ENCODE measurements at places on chromosomes 5 and 9.

DNA sequence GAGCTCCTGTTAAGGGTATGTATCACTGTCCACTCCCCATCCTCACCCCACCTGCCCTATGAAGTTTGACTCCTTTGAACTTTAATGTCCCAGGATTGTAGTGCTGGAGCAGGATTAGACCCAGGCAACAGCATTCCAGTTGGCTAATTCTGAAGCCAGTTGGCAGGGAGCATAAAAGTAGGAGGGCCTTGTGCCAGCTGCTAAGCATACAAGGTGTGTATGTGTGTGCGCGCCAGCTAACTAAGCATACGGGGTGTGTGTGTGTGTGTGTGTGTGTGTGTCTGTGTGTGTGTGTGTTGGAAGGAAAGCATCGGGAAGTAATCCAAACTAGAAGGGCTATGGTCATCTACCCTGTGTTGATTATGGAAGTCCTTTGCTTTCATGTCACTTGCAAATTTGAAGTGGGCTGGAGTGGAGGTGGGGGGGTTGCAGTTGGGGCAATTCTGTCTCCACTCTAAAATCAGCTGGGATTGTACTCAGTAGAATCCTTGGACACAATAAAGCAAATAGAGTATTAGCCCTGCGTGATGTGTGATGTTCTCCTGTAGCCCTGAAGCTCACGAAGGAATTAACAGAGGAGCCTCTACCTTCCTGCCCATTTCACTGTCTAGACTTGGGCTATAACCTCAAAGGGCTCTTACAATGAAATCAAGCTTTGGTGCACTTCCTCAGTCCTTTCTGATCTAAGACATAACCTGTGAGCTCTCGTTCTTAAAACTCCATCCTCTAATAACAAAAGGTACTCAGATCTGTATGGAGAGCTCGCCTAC is 26.9 kb downstream of the HMGCR start:
- DNase-seq = no peak

DNA sequence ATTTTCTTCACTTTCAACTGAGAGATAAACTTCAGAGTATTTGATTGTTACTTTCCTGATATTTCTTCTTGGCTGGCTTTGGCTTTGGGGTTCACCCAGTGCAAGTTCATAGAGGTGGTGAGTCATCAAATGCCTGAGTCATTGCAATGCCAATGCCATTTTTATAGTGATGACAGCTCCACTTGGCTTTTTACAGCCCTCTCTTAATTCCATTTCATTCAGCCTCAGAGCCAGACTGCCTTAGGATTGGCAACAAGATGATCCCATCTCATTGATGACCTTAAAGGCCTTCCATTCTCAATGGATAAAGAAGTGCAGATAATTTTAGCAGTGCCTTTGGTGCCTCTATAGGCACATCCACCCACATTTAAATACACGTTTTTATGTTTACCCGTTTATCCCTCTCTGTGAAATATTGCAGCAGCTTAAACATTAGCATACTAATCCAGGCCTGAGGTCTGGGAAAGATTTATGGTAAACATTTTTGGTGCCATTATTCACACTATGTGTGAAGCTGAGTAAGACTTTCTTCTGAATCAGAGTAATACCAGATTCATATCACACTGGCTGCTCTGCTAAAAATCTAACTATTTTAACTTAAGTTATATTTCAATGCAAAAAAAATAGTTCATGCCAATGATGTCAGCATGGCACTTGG is 88.9 kb upstream of the TYRP1 start:
- DNase-seq = no peak

DNA sequence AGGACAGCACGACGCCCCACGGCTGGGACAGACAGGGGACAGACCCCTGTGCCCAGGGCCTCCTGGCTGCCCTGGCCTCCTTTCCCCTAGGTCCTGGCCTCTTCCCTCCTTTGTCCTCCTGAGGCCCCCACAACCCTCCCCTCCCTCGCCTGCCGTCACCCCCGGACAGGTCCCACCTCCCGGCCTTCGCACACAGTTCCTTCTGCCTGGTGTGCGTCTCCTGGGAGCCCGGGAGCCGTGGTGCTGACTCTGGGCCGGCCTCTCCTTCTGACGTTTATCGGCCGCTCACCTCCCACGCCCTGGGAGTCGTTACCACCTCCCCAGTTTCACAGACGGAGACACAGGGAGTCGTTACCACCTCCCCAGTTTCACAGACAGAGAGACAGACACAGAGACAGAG is 25.1 kb upstream of the NOTCH1 start:
- DNase-seq = no peak

- no peak for DNase-seq
Observed at GRCh38 chr5:34523387-34523726, 132.8 kb upstream of the RAI14 start.

GRCh38 chr9:130846487-130847305 is 11.6 kb downstream of the ABL1 start:
- DNase-seq = no peak

GRCh38 chr5:125326150-125326510 is 579.7 kb upstream of the ZNF608 start:
- DNase-seq = no peak

DNA sequence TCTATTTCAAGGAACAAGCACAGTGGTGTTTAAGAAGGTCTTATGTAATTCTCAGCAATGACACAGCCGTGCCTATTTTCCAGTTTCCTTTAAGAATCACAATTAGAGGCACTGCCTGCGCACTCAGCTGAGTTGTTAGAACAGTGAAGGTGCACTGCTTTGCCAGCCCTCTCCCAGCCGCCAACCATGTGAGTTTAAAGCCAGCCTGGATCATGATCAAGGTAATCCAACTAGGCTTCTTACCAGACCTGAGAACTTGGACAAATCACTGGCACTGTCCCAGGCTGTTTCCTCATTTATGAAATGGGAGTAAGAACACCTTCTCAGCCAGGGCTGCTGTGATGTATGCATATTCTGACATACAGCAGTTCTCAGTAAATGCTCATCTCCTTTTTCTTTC is 99.6 kb downstream of the ASTN2 start:
- DNase-seq = no peak

DNA sequence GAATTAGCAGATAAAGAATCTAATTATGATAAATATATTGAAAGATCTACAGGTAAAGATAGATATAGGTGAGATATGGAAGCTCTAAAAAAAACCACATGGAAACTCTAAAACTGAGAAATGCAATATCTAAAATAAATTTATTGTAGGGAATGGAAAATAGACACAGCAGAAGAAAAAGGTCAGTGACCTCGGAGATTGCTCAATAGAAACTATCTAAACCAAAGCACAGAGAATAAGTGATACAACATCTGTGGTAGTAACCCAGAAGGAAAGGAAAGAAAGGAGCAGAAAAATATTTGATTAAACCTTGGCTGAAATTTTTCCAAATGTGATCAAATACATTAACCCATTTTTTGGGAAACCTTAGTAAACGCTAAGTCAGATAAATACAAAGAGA is 43.1 kb upstream of the GLIPR2 start:
- DNase-seq = no peak

GRCh38 chr5:17817990-17818389 is 183.7 kb downstream of the TAF11L14 start:
- DNase-seq = no peak

GRCh38 chr5:19608444-19609002 is 379.5 kb downstream of the CDH18 start:
- DNase-seq = no peak

DNA sequence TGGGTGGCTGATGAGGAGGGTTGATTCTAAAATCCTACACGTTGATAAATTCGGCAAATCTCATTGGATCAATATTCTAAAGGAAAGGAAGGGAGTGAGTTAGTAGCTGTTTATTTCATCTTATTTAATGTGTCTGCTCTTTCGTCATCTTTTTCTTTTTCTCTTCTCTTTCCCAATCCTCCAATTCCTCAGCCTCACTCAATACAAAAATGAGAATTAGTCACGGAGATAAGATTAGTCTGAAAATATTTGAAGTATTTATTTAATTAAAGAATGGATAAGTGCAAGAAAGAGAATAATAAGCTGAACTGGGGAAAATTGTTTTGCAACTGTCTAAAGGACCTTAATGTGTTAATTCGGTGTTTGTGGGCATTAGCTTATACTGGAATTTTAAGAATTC is 1095.1 kb downstream of the DTWD2 start:
- no peak for DNase-seq

DNA sequence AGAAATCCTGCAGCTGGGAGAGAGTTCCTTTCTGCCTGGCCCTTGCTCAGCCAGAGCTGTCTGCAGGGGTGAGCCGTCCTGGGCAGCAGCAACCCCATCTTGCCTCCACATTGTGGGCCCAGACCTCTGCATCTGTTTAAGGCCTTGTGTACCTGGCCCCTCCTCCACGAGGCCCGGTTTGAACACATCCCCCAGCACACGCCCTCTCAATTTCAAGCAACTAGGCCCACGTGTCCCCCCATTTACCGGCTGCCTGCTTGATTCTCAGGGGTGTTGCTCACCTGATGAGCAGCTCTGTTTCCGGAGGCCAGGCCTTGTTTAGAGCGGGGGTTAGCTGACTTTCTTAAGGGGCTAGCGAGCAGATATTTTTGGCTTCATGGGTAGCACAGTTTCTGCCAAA is 181.8 kb downstream of the HSPA4 start:
- no peak for DNase-seq
